ENCODE measurements at places on chromosomes 2 and 18.

DNA sequence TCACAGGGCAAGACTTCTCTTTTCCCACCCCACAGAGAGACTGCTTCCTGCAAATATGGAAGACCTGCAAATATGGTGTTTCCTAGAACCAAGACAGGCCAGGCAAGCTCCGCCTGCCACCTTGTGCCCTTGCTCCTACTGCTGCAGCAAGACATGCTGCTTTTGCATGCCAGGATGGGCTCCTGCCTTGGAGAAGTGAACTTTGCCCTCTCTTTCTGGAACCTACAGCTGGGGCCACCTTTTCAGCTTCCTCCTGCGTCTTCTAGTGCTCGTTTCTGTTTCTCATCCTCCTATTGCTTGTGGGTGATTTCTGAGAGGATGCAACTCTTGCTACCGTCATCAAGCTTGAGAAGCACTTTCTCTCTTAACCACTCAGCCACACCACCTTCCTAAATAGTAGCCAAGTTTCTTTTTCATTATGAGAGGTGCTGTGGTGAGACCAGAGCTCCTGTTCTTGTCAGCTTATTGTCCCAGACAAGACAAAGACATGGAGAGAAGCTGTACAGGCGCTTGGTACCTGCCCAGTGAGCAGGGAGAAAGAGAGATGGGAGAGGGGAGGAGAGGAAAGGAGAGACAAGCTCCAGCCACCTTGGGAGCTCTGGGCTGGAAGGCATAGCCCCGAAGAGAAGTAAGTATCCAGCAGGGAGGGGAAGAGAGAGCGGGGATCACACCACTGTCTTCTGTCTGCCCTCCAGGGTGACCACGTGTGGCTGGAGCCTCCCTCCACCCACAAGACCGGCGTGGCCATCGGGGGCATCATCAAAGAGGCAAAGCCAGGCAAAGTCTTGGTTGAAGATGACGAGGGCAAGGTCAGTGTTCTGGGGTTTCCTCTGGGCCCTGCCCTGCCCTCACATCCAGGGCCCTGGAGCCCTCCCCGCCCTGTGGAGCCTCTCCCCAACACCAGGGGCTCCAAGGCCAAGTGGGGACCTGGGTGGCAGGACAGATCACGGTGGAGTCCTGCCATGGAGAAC, 28.3 kb downstream of the MYO7B start:
- DNase-seq = no peak

DNA sequence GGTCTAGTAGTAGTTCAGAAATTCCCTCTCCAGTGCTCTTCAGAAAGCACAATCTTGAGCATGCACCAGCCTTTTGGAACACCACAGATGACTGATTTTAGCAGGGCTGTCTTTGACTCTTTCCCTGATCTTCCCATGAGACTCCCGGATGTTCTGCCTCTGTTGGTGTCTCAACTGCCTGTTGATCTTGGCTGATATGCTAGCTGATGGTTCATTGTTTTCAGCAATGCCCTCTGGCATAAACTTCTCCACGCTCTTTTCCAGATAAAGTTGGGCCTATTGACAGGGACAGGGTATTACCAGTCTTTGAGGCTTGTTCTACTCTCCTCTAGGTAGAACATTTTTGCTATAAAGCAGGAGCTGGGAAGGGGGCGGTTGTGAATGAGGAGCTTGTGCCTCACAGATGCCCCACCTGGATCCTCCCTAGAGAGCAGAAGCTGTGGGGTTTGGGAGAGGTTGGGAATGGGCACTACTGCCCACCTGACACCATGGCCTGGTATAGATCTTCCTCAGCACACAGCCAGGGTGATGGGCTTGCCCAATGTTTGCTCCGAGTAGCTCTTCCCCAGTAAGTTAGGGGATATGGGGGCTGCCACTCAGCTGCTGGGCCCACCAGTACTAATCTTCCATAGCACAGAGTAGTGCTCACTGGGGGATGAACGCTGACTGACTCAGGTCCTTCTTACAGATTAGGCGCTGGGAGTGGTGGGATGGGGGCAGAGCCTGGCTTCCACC, 111.3 kb downstream of the PTGR3 start:
- DNase-seq = no peak

DNA sequence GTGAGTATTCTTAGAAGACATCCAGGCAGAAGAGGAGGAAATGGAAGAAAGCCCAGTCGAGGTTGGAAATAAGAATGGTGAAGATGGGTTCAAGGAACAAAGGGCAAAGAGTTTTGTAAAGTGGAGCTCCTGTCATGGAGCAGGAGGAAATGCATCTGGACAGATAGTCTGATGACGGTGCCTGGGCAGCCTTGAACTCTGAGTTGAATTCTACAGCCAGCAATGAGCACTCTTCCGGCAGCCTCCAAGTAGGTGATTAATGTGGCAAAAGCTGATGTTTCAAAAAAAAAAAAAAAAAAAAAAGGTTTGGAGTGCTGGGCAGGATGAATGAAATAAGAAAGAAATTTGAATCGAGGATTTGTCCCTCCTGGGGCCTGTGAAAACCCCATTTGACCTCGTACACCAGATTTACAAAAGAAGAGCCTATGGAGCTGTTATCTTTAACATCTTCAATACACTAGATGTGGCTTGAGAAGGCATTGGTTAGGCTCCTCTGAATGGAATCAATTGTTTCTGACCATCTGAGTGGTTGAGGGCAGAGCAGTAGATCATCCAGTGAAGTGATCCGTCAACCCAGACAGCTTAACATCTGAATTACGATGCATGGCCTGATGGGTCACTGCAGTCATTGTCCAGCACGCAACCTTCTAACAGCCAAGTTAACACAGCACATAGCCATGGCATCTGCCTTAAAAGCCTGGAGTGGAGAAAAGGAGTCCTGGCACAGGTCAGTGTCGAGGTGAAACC, 449.7 kb downstream of the TXNL1 start:
- DNase-seq = no peak

GRCh38 chr2:50859110-50859509, 172.8 kb downstream of the NRXN1 start:
- no peak for DNase-seq

GRCh38 chr2:70477441-70477844, 76.2 kb downstream of the TGFA start:
- DNase-seq = no peak

DNA sequence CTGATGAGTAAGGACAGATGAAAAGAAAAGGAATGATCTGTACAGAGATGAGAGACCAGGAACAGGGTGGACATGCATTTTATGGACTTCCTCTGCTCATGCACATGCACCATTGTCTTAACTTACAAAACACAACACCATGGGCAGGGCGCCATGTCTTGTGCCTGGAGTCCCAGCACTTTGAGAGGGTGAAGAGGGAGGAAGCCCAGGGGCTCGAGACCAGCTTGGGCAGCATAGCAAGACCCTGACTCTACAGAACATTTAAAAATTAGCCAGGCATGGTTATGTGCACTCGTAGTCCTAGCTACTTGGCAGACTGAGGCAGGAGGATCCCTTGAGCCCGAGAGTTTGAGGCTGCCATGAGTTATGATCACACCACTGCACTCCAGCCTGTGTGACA, 86.9 kb downstream of the ZFP36L2 start:
- DNase-seq = no peak

DNA sequence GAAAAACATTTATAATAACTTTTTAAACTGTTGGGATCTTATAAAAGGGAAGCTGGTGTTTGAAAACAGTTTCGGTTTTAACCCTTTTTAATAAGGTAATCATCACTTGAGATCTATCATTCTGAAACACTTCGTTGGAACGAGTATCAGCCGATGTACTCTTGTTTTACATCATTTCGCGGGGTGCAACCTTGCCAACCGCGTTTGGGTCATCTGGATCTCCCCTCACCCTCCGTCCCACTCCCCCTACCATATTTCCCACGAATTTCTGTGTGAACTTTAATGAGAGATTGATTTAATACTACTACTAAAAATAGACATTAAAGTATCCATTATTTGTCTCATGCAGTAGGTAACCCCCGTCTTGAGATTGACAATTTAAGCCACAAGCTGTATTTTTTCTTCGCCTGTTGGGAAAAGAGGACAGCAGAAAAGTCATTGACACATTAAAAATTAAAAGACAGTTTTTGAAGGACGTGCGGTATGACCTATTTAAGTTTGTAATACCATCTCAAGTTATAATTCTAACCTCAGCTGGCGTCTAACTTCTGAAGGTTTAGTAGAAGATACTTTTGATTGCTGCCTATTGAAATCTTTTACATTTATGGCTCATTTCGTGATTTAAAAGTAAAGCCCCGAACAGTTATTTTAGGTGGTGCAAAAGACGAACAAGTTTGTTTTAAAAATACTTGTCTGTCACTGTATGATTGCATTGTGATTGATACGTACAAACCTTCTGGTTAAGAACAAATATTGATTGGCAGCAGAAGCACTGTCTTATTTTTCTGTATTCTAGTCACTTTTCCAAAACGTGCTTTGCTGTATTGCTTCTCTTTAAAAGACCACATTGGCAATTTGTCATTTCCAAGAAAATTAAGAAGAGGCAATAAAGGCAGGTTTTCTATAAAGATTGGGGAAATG, 1.5 kb downstream of the CREB1 start:
- DNase-seq = no peak

- DNase-seq = no peak
Observed at GRCh38 chr18:43588838-43589237, 311.5 kb upstream of the SYT4 start.

- no peak for DNase-seq
Observed at GRCh38 chr2:28716265-28716865, 35.3 kb upstream of the PPP1CB start.

DNA sequence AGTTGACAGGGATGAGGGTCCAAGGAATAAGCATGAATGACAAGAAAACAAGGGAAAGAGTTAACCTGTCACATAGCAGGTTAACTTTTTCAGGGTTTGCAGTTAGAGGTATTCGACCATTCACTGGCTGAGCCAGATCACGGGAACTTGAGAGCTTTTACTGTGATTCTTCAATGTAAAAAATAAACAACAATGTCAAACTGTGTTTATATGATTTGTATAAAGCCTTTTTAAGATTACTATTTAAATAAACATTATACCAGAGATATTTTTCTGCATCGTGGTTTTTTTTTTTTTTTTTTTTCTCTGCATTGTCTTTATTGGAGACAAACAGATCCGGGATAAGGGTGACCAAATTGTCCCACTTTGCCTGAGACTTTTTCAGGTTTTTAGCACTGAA, 115.6 kb downstream of the NRP2 start:
- no peak for DNase-seq

GRCh38 chr18:1393929-1394328, 489.3 kb downstream of the ADCYAP1 start:
- no peak for DNase-seq

Measured in stimulated activated CD4-positive, alpha-beta T cell treated with anti-CD3 and anti-CD28 coated beads, Interleukin-1b, Interleukin-23, amount 100 ng/mL, for 1 hour (primary cell).